ENCODE measurements at places on chromosomes 5 and 9.

- DNase-seq: peak; percentile 59
Measured at GRCh38 chr9:71249729-71250317, 128.4 kb upstream of the TRPM3 start.

GRCh38 chr9:37776328-37776727 is 8.5 kb downstream of the EXOSC3 start:
- no peak for DNase-seq

DNA sequence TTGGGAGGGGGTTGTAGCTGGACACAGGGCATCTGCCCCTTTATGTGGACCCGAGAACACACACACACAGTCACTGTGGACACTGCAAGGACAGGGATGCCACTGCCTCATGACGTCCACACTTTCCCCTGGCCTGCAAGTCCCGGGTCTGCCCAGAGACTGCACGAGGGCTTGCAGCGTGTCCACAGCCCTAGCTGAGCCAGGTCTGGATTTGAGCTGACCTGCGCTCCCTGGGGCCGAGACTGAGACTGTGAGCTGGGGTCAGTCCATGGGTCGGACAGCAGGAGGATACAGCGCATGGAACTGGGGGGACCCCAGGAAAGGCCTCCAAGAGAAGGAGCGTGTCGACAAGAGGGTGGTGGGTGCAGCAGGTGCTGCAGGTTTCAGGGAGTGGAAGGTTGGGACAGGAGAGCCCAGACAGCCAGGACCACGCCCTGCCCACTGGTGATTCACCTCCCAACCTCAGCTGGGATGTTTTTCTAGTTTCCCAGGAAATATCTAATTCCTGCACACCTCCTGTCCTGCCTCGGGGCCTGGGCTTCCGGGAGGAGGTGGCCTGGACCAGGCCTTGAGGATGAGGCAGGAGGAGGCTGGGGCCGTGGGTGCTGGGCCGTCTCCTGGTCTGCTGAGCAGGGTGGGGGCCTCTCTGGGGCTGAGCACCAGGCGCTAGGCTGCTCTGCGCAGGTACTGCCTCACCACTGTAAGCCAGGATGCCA is 806 bp upstream of the RNF224 start:
- DNase-seq: no peak

- DNase-seq: peak; percentile 31
Measured at GRCh38 chr5:140806834-140807775, at the start of gene PCDHA4. Gene PCDHA4 (plus strand): TSS chr5:140807068.

DNA sequence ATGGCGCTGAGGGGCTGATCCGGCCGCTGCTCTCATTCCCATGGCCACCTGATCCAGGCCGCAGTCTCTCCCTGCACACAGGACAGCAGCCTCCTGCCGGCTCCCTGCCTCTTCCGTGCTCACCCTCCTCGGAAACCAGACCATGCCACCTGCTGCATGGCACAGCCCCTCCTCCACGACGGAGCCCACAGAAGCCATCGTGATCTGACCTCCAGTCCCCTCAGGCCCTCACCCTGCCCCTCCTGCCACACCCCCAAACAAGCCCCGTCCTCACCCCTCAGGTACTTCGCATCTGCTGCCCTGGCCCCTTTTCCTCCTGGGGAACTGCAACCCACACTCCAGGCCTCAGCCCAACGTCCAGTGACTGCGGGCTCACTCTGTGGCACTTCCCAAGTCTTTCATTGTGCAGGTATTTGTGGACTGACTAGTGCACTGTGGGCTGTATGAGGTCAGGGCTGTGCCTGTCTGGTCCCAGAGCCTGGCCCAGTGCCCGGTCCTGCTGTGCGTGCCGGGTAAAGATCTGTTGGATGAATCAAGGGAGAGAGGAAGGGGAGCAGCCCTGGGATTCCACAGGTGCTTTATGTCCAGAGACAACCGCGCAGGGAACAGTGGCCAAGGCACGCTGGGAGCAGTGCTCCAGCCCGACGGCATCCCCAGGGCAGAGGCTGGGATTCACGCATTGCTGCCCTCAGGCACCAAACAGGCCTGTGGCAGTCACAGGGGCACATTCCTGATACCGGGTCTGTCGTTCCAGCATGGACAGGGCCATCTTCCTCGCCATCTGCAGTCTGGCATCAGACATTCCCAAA is 86.1 kb downstream of the ADAMTS2 start:
- no peak for DNase-seq

DNA sequence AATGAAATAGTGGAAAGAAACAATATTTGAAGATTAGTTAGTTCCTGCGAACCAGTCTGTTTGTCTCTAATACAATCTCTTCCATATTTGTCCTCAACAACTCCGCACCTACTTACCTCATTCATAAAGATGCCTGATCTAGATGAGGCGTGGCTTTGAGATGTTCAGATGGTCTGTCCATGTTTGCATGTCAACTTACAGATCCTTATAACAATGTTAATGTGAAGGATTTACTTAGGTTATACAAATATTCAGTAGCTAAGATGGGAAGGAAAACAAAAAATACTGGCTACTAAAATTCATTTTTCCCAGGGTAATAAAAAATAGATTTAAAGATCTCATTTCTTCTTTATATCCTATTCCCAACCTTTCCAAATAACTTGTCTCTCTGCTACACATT is 8.3 kb downstream of the CDC14B start:
- DNase-seq: no peak

GRCh38 chr5:181188700-181189362 is 16.2 kb downstream of the TRIM7 start:
- no peak for DNase-seq

- DNase-seq: no peak
Measured at GRCh38 chr9:114591291-114591787, 3.8 kb downstream of the ATP6V1G1 start.

- DNase-seq: no peak
Measured at GRCh38 chr9:114031948-114032840, 45.9 kb downstream of the AMBP start.

GRCh38 chr5:171483551-171484135 is 64.2 kb downstream of the FGF18 start:
- DNase-seq: no peak

- no peak for DNase-seq
Measured at GRCh38 chr9:135951889-135952663, 9.1 kb downstream of the UBAC1 start.

DNA sequence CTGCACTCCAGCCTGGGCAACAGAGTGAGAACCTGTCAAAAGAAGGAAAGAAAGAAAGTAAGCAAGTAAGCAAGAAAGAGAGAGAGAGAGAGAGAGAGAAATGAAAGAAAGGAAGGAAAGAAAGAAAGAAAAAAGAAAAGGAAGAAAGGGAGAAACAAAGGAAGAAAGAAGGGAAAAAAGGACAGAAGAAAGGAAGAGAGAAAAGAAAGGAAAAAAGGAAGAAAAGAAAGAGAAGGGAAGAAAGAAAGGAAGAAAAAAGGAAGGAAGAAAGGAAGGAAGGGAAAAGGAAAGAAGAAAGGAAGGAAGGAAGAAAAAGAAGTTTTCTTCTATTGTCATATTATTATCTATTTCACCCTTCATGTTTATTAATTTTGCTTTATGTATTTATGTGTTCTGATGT is 251.1 kb upstream of the CD180 start:
- no peak for DNase-seq

GRCh38 chr9:135069558-135070197 is 17.8 kb upstream of the OLFM1 start:
- DNase-seq: no peak

- DNase-seq: no peak
Measured at GRCh38 chr5:102226321-102226720, 69.8 kb downstream of the SLCO4C1 start.

- DNase-seq: no peak
Measured at GRCh38 chr5:110702704-110703103, 23.8 kb downstream of the TMEM232 start.

DNA sequence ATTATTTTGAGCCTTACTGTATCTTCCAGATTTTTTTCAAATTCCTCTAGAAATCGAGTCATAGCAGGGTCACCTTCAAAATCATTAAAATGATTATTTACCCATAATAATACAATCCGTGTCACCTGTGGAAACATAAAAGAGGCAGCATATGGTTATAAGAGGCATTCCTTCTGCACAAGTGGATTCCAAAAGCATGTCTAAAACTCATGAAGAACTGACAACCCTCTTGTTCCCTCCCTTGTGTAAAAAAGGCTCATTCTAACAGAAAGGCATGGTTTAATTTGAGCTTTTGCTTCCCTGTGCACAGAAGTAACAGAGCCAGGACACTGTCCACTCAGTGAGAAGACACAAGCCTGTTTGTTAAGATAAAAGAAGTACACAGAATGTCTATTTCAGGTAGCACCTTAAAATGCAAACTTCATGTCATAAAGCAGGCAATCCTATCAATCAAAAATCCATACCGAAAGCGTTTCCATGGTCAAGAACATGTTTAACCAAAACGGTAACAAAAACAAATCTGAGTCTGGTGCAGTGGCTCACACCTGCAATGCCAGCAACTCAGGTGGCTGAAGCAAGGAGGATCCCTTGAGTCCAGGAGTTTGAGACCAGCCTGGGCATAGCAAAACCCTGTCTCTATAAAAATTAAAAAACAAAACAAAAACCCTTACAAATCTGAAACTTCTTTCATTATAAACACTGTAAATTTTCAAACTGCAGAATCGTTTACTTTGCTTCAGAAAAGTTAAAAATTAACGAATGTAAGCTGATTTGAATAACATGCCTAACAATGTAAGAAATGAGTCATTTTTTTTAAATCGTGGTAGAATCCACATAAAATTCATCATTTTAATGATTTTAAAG is 139.3 kb downstream of the RAPGEF6 start:
- no peak for DNase-seq

GRCh38 chr5:132483101-132483500 is 7.5 kb downstream of the IRF1 start:
- DNase-seq: no peak

- no peak for DNase-seq
Measured at GRCh38 chr9:131500939-131501541, 1.7 kb upstream of the POMT1 start.

DNA sequence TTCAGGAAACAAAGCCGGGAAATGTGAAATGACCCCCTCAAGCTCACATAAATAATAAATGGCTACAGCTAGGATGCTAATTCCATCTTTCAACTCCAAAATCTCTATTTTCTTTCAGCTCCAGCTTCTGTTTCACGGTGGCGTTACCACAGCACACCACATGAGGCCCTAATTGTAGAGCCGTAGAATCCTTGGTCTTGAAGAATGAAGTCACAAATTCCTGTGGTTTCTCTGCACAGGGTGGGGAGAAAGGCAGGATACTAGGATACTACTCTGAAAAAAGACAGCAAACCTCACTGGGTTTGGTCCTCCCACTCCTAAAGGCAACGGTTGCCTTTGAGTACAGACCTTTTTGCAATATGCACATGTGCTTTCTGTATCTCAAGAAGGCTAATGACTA is 13.9 kb upstream of the RARS1 start:
- no peak for DNase-seq

- no peak for DNase-seq
Measured at GRCh38 chr5:135457424-135458071, 5.4 kb upstream of the TIFAB start.

DNA sequence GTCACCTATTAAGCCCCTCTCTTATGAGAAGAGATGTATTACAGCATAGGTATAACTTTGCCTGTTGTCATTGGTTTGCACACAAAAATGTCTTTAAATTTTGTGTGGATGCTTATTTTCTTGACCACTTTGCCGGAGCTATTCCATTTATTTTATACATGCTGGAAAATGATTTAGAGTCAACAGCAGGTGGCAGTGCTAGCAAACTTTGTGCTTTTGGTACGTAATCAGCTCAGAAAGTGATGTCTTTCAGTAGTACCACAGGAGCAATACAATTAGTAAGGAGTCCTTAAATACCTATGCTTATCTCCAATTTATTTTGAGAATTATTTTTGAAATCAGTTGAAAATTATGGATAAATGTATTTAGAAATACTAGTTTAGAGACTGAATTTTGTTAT is 19.8 kb upstream of the NUDT12 start:
- peak; percentile 67 for DNase-seq

DNA sequence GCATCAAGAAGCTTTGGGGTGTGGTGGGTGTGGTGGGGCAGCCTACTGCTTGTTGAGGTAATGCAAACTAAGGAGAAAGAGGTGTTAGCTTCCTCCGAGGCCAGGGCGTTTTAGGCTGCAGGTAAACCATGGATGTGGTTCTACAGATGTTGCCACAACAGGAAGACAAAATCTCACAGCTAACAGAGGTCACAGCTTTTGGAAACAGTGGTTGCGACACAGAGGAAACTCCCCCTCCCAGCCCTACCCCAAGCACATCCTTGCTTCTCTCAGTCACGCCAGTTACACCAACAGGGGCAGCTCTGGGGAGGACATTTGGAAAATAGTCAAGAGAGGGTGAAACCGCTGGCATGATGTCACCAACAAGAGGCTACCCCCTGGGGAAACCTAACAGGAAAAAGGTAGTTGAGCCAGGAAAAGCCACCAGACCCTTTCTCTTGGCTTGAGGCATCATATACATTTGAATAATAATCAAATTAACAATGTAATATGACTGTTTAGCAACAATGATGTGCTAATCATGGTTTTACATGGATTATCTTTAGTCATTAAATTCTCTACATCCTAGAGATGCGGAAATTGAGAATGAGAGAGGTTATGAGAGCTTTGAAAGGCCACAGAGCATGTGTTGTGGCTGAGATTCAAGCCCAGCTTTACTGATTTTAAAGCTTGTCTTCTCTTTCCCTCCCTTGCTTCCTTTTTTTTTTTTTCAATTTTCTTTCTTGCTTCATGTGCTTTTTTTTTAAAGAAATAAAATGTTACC is 82.2 kb upstream of the IL12B start:
- no peak for DNase-seq

GRCh38 chr9:120368799-120369198 is 211.2 kb downstream of the CDK5RAP2 start:
- no peak for DNase-seq

GRCh38 chr9:250039-250438 is 35.4 kb downstream of the DOCK8 start:
- DNase-seq: no peak

- no peak for DNase-seq
Measured at GRCh38 chr9:87883990-87884389, 1.3 kb downstream of the SPATA31E1 start.

DNA sequence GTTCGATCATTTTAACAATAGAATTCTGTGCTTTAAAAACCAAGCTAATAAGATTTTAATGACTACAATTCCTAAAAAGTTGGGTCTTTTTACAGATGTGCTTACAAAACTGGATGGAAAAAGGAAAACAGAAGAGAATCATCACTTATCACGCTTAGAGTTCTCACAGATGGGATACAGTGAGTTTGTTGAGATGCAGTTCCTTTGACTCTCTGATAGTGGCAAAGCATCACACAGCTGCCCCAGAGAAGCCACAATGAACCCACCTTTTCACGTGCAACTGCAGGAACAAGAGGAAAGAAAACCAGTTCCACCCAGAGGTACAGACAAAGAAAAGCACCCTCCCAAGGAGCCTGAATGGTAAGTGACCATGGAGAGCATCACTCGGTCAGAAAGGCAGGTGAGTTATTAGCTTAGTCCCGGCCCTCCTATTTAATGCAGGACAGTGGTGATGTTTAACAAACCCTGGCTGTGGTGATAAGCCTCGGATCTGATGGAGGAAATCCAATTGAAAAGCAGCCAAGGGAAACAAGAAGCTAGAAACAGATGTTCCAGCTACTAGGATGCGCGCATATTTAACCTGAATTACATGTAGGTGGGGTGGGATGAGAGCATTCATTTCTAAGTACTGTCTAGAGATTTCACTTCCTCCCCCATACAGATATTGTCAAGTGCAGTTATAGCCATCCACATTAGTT is 167.7 kb downstream of the TARS1 start:
- no peak for DNase-seq

GRCh38 chr9:6640268-6641051 is 5.1 kb downstream of the GLDC start:
- no peak for DNase-seq
